ENCODE measurements at places on chromosomes 5 and 9.

GRCh38 chr5:15452030-15452429 is 48.0 kb upstream of the FBXL7 start:
- DNase-seq, result no peak

DNA sequence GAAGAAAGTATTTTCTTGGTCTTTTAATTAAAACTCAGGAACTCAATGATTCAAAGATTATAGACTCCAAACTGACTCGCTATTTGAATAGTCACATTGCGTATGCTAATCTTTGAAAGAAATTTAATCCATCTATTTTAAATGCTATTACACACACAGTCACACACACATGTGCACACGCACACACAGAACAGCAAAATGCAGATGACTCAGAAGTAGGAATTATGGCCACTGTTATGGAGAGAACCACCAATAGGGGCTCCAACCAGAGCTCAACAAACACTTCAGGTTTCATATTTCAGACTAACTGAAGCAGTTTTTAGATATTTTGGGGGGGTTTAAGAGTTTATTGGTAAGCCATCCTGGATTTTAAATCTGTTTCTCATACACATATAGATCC is 1917.9 kb downstream of the EFNA5 start:
- no peak for DNase-seq

GRCh38 chr9:86413971-86414880 is 60.0 kb upstream of the TUT7 start:
- no peak for DNase-seq

DNA sequence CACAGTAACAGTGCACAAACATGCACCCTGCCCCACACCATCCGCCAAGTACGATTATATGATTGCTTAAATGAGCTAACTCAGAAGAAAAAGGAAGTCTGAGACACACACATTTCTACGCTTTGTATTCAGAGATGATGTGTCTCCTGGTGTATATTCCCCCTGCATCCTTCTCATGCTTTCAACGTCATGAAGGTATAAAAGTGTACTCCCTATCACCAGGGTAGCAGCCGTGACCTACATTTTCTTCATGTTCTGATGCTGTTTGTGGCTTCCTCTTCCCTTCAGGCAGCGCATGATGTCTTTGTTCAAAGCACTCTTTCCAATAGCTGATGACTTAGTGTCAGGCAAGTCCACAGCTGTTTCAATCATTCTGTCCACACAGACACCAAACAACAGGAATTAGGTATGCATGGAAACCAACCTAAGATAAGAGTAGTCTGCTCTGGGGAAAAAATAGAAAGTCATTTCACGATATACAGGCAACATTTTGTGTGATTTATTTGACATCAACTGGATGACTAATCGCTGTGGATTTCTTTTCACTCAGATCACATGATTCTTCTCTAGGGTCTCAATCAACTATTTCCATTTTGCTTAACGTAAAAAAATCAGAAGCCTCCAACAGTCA is 269.4 kb upstream of the PTGER4 start:
- peak; percentile 45 for DNase-seq

DNA sequence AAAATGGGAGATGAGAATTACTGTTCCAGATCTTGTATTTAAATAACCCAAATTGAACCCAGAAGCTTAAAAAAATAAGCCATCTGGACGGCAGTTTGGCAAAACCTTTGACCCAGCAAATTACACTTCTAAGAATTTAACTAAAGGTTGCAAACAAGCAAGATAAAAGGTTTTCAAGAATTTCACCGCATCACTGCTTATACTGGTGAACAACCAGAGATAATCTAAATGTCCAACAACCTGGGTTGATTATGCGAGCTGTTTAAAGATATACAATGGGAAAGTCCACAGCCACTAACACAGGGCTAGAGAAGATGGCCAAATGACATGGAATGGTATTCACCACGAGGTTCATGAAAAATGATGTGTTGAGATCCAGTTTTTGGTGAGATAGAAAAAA is 149.3 kb downstream of the GNAQ start:
- DNase-seq, result no peak

DNA sequence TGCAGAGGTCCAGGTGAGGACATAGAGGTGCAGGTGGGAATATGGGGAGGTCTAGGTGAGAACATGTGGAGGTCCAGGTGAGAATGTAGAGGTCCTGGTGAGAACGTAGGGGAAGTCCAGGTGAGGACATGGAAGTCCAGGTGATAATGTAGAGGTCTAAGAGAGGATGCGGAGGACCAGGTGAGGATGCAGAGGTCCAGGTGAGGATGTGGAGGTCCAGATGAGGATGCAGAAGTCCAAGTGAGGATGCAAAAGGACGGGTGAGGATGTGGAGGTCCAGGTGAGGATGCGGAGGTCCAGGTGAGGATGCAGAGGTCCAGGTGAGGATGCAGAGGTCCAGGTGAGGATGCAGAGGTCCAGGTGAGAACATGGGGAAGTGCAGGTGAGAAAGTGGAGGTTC is 133.8 kb downstream of the MRPL36 start:
- DNase-seq, result no peak

- no peak for DNase-seq
Observed at GRCh38 chr5:140220032-140220697, 45.2 kb downstream of the CYSTM1 start.

DNA sequence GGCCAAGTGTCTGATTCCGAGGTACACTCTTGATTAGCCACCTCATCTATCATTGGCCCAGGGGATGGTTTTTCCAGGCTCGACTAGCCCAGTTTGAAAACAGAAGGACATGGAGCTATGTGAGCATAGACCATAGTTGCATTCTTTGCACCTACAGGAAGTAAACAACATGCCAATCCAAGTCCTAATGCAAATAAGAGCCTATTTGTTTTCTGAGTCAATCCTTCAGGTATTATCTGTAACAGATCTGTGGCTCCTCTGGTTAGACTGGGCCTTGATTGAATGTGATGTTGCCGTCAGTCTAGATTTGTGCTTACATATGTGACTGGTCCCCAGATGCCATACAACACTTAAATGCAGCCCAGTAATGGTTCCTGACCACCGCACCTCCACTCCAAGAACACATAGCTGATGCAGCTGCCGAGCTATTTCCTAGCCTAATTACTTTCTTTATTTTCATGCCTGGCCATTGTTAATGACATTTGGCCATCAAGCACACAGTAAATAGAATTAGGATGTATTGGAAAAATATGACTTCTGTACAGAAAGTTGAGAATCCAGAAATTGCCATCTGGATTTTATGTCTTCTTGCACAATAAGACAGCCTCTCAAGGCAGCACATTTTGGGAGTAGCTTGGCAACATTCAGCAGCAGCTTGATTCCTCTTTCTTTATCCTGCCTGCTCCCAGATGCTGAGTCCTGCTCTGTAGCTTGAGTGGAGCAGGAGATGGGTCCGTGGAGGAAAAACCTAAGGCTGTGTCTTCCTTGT is 29.5 kb upstream of the ARHGAP26 start:
- no peak for DNase-seq

DNA sequence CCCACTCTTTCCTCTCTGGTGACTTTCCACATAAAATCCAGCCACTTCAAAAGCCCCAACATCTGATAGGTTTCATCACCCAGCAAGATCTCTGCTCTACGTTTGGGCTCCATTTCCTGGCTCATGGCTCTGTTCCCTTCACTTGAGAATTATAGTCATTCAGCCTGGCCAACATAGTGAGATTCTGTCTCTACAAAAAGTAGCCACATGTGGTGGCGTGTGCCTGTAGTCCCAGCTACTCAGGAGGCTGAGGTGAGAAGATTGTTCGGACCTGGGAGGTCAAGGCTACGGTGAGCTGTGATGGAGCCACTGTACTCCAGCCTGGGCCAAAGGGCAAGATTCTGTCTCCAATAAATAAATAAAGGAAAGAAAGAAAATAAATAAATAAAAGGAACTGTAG is 83.3 kb upstream of the IGFBPL1 start:
- no peak for DNase-seq

DNA sequence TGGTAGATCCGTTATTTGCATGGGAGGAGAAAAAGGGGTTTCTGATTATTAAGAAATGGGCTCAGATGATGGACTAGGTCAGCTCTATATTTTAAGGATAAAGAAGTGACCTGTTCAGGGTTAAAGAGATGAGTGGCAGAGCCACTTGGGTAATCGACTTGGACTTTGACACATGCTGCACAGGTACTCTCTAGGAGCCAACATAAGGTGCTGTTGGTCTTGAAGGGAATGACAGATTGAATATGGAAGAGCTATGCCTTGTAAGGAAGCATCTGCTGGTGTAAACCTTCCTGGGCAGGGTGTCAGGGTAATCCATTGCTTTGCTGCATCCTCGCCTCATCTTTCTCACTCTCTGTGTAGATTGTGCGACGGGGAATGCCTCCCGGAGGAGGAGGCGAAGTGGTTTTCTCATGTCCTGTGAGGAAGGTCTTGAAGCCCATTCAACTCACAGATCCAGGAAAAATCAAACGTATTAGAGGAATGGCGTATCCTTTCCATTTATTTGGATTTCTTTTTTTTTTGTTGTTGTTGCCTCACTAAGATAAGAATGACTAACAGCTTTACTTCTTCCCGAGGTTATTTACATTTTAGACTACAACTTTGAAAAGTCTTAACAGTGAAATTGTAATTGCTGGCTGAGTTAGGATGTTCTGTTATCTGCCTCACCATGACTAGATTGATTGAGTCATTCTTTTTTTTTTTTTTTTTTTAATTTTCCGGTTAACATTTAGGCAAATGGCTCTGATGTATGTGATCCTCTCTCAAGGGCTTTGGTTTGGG is 41.2 kb downstream of the RCL1 start:
- DNase-seq, result no peak

DNA sequence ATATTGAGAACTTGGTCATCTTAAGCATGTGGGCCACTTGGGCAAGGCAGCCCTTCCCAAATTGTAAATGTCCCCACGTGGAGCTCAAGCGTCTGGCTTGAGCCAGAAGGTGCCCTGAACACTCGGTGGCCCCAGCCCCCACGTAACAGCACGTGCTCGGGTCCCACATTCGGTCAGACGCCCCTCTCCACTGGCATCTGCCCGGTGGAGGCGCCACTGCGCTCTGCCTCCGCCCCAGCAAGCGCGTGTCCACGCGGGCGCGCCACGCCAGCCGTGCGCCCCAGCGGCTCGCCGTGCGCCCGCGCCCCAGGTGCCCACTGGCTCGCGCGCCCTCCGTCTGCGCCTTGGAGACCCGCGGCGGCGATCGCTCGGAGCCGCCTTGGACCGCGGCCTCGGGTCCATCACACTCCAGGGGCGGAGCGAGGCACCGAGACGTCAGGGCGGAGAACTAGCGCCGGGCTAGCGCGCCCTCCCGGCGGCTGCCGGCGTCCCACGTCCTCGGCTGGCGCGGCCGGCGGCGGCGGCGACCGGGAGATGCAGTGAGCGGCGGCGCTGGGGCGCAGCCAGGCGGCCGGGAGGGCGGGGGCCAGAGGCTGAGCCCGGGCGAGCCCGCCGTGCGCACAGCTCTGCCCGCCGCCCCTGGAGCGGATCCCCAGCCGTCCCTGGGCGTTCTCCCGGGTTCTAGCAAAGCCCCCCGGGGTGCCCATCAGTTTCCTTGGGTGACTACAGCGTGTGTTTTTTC is at the start of gene PALM2AKAP2:
Gene PALM2AKAP2, plus strand, starts transcription at position 488 of the 742 bp plus-strand sequence. CDS start 291 bp downstream, outside the sequence.
- DNase-seq, result no peak
